DMS153 (cell line): ENCODE measurements at places on chromosomes 4 and X.
A peak's percentile ranks its signal among the peaks of the same experiment; 100 is the strongest.

GRCh38 chr4:128825226-128825625 is 15.7 kb downstream of the JADE1 start:
- DNase-seq, result no peak

GRCh38 chr4:65617416-65617815 is 52.9 kb downstream of the EPHA5 start:
- DNase-seq, result no peak

DNA sequence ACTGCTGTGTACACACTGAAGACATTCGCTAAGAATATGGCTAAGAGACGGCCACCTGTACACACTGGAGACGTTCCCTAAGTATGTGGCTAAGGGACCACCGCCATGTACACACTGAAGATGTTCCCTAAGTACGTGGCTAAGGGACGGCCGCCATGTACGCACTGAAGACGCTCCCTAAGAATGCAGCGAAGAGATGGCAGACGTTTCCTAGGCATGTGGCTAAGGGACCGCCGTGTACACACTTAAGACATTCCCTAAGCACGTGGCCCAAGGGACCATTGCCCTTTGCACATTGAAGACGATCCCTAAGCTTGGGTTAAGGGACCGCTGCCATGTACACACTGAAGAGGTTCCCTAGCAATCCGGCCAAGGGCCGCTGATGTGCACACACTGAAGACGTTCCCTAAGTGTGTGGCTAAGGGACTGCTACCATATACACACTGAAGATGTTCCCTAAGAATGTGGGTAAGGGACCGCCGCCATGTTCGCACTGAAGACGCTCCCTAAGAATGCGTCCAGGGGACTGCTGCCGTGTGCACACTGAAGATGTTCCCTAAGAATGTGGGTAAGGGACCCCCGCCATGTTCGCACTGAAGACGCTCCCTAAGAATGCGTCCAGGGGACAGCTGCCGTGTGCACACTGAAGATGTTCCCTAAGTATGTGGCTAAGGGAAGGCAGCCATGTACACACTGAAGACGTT is 36.7 kb downstream of the DHRSX start:
- DNase-seq, result no peak

DNA sequence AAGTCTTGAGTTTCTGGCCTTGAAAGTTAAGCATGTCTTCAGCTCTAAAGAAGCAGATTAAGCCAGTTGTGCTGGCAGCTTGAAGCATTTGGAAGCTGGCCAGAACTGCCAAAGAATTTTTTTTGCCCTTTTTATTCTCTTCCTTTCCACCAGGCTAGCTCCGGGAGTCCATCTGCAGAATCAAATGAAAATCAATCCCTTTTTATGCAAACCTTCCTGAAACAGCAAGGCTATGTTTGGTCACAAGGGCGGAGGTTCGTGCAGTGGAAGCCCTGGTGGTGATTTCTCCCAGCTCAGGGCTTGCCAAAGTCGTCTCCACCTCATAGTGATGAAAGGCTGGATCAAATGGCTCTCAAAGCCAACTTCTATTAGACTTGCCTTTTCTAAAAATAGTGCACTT is 21.6 kb upstream of the C4orf54 start:
- DNase-seq, result peak; percentile 12

- no peak for DNase-seq
Measured at GRCh38 chr4:158538911-158539310, 17.2 kb downstream of the RXFP1 start.

- DNase-seq, result no peak
Measured at GRCh38 chr4:123506011-123506695, 109.6 kb downstream of the SPRY1 start.

DNA sequence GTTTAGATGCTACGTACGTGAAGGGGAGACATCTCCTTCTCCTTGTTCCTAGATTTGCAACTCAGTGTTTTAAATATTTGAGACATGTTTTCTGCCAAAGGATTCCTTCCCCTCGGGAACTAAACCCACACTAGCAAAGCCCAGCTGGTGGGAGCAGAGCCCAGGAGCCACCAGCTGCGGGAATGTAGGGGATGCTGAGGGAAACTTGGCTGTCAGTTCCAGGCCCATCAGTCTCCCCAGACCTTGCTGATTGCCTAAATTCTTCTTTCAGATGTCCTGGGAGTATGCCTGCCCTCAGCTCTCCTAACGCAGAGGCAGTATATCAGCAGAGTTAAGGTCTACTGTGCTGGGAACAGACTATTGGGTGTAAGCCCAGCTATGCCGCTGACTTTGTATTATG is 630.0 kb upstream of the TENM3 start:
- DNase-seq, result no peak

GRCh38 chrX:112197840-112198239 is 115.3 kb upstream of the TRPC5 start:
- DNase-seq, result no peak

DNA sequence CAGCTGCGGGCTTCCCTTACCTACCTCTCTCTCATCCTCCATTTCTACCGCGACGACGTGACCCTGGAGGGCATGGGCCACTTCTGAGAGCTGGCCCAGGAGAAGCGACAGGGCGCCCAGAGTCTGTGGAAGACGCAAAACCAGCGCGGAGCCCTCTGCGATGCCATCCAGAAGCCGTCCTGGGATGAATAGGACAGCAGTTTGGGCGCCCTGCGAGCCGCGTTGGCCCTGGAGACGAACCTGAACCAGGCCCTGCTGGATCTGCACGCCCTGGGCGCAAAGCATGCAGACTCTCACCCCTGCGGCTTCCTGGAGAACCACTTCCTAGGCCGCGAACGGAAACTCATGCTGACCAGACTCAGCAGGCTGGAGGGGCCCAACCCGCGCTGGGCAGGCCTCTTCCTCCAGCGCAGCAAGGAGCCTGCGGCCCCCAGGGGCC is 52.7 kb upstream of the TMPRSS11F start:
- no peak for DNase-seq

DNA sequence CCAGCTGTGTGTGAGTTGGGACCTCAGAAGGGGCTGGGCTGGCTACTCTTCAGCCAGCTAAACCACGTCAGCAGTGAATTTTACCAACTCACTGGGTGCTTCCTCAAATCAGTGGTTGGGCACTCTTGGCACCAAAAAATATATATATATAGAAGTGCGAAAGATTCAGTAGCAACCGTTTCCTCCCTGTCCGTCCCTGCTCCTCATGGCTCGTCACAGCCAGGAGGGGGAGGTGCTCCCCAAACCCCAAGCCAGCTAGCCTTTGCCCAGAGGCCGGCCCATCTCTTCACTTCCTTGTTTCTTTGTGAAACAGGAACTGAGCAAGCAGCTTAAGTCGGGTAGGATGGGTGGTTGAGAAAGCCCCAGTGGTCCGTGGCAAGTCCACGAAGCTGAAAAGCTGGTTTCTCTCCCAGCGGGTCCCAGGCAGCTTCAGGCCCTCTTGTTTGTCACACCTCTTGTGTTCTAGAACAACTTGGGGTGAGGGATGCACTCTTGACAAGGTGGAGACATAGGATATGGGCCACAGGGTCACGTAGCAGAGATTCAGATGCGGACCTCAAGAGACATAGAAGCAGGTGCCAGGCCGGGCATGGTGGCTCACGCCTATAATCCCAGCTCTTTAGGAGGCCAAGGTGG is 6.8 kb upstream of the SASH3 start:
- DNase-seq, result no peak

- no peak for DNase-seq
Measured at GRCh38 chr4:52510939-52511565, 148.0 kb downstream of the USP46 start.

DNA sequence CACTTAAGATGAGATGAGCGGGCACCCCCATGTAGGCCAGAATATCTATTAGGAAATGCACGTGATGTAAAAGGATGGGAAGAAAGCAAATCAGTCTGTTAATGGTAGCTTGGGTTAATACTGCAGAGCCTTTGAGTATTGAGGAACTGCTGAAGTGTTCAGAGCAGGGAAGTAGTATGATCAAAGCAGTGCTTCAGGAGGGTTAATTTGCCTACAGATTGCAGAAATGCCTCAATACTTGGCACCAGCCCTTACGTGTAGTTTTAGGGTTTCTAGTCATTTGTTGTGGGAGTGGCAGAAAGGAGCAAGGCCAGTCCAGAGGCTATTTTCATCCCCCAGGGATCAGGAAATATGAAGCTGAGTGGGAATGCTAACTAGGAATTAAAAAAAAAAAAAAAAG is 19.7 kb downstream of the ZFX start:
- no peak for DNase-seq

- DNase-seq, result peak; percentile 85
Measured at GRCh38 chr4:140135529-140136088, 18.4 kb downstream of the MAML3 start.

DNA sequence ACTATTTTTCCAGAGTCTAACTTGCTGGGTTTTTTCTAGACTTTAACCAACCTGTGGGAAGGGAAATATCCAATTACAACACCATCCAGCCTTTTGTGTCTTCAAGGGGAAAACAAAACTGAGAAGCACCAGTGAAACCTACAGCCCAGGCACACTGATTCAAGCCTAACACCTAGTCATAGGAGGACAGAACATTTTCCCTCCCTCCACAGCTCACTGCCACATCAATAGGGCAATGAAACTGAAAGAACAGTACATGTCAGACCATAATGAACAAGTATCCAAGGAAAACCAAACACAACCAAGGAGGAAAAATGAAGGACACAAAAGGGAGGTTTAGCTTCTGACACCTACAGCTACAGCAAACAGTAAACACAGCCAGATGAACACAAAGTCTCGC is 17.6 kb downstream of the MAGEA8 start:
- no peak for DNase-seq

GRCh38 chr4:924107-925096 is 7.7 kb downstream of the GAK start:
- no peak for DNase-seq

DNA sequence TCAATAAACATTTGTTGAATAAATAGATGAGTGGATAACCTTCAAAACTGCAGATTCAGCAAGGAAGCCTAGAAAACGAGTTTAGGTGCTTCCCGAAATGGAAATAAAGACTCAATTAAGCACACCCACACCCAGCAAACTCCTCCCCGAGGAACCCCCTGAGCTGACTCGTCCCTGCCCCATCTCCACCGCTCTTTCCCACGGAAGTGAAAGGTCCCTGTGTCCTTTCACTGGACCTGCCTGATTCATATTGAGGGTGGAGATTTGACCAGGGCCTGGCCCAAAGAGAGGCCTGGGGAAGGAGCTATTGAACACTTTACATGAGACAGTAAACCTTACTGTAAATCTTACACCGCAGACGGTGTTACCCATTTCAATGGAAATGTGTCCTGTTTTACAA is 129.1 kb downstream of the CPZ start:
- DNase-seq, result no peak

- DNase-seq, result no peak
Measured at GRCh38 chr4:187544461-187545053, 451.0 kb upstream of the ZFP42 start.
